ENCODE measurements at places on chromosomes 5 and 9. TPM values are rescaled to one million over a fixed set of nuclear protein-coding genes. Genes with fewer than 3 reads are reported as not detected.

The FAM221B gene
- total RNA-seq = not detected

The ZNF189 gene
- 19.2 TPM for total RNA-seq

The GRXCR2 gene
- total RNA-seq = not detected

The SELENOP gene
- total RNA-seq = 0.40 TPM

The BARHL1 gene
- total RNA-seq = not detected

The CDX1 gene
- not detected for total RNA-seq
